ENCODE measurements at places on chromosomes 13 and 19.

DNA sequence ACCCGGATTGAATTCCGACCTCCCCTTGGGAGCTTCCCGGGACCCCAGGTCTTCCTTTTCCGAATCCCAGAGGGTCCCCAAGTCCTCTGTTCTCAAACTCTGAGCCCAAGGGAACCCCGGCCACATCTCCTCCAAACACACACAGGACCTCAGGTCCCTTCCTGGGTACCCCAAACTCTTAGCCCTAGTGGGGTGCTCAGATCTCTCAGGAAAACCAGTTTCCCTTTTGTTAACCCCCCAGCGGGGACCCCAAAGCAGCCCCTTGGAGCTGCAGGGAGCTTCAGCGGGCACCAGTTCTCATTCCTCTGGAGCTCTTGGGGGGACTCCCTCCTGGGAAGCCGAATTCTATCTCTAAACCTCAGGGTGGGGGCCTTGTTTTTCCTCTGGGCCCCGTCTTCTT, 774 bp downstream of the CACNG6 start:
- no peak for DNase-seq

- DNase-seq = no peak
These were observed 7.6 kb downstream of the MBD3L2B start for GRCh38 chr19:7013678-7014077.

DNA sequence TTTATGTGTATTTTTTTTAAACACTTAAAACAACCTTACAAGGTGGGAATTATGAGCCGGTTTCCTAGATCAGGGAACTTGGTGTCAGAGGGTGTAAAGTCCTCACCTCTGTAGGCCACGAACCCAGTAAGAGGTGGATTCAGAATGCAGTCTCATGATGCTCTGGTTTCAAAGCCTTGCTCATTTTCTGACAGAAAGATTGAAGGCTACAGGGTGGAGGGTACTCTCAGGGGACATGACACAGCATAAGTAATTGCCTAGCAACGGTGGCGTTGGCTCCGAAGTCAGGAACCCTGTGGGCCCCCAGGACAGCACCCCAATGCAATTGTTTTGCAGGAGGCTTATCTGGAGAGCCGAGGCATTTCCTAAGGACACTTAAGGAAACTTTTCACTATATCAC, 794.7 kb downstream of the EFNB2 start:
- no peak for DNase-seq

- DNase-seq = no peak
These were observed 1.5 kb downstream of the EPSTI1 start for GRCh38 chr13:42990291-42991232.

GRCh38 chr19:44839276-44839675, 6.8 kb upstream of the NECTIN2 start:
- DNase-seq = no peak

GRCh38 chr19:54158812-54159351, 639 bp downstream of the LENG1 start:
- no peak for DNase-seq

DNA sequence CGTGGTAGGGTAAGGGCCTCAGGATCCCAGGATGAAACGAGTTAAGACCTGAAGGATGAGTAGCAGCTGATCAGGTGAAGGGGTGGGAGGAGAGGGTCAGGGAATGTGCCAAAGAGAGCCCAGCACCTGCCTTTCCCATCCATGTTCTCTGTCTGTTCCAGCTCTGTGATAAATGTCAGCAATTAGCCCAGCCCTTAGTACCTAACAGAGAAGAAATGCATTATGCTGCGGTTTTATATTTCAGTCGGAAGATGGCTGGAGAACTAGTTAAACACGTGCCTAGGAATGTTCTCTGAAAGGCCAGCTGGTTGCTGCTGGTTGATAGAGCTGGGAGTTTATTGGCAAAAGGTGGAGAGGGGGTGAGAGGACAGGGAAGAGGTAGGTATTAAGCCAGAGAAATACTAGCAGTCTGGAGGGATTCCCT, 268.2 kb downstream of the SHISA2 start:
- no peak for DNase-seq

DNA sequence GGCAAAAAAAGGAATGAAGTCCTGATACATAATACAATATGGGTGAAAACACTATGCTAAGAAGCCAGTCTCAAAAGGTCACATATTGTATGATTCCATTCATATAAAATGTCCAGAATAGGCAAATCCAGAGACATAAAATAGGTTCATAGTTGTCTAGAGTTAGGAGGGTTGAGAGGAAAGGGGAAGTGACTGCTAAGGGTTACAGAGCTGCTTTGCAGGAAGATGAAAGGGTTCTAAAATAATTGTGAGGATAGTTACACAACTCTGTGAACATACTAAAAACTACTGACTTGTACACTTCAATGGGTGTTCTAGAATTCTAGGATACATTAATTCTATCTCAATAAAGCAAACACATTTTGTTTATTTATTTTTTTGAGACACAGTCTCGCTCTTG, 25.7 kb downstream of the CAB39L start:
- DNase-seq = no peak

DNA sequence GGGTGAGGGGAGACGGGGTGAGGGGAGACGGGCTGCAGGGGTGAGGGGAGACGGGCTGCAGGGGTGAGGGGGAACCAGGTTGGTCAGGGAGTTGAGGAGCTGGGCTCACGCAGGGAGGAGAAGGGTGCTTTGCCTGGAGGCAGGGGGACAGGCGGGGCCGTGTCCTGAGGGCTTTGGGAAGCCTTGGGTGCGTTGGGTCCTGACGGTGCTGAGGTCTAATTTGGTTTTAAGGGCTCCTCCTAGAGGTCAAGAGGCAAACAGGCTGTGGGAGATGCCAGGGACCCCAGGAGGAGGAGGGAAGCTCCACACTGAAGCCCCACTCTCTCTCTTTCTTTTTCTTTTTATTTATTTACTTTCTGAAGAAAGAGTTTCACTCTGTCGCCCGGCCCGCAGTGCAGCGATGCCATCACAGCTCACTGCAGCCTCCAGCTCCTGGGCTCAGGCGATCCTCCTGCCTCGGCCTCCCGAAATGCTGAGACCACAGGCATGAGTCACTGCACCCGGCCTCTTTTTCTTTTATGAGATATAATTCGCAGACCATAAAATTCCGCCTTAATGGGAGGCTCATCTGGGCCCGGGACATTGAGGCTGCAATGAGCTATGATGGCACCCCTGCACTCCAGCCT, 9.3 kb upstream of the MISP start:
- no peak for DNase-seq

DNA sequence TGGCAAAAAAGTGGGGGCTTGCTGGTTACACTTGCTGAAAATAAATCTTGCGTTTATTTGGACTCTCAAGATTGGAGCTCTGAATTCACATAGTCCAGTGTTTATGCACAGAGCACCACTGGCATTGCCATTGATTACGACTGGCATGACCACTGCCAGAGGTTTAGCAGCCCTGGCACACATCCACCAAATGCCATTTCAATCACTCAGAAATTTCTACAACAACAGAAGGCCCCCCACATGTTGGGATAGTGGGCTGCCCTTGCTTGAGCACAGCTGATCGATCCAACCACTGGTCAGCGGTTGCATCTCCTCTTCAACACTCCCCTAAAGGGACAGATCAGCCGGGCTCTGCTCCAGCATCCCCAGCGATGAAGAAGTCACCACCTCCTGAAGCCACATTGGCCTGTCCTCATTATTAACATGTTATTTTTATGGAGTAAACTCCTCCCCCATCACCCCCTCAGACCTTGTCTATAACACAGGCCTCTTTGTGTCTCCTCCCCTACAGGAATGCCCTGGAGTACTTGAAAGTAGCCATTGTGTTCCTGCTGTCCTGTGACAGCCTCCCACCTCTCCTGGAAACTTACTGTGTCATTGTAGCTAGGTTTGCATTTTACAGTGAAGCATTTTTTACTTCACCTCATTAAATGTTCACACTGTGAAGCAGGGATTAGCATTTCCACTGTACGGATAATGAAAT, 51.3 kb downstream of the CDADC1 start:
- DNase-seq = no peak
